NCI-H2081 (cell line): ENCODE measurements at places on chromosomes 7 and 10.

DNA sequence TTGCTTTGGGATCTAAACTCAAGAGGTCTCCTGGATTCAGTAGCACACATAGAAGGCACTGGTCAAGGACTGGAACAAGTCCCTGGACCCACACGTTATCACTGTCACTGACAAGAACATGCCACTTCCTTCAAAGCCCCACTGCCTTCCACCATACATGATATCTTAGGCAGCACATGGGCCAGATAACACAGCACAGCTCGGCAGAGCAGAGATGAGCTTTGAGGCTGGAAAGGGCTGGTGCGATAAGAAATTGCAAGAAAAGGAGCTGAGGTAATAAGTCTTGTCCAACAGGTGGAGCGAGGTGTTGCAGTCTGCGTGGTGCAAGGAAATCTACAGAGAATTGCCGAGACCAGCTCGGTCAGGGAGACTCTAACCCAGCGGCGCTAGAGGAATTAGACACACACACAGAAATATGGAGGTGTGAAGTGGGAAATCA is 139.8 kb upstream of the CDK13 start:
- DNase-seq, result no peak

- DNase-seq, result no peak
Measured at GRCh38 chr7:104486931-104487330, 158.5 kb downstream of the LHFPL3 start.

DNA sequence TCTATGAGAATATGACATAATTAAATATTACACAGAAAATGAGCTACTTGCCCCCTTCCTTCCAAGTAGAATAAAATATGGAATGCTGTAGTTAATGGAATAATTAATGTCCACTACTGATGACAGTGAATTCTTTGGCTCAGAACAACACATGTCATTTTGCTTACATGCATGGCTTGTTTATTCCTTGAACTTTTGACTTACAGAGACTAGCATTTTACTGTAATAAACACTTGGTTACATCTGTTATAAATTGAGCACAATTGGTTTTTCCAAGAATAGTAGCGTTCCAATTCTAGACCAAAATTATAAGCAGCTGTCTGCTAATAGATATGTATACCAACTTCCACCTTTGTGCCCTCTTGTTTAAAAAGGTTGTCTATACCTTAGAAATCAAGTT is 286.7 kb downstream of the OTUD1 start:
- DNase-seq, result no peak

DNA sequence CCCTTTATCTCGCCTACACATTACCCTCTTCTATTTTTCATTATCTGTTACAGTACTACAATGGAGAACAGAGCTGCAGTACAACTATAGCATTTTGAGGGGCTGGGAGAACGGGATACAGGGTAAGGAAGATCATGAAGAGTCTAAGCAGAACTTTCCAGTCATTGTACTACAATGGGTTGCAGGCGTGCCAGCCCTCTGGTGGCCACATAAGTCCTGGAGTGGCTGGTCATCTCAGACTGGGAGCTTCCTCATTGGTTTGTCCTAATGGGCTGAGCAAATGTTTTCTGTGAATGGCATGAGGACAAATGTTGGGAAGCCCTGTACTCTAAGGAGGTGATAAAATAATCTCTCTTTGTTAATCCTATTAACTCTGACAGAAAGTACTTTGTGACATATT is 33.0 kb downstream of the TMEM106B start:
- DNase-seq, result no peak

- DNase-seq, result no peak
Measured at GRCh38 chr10:26438534-26439341, 597 bp downstream of the APBB1IP start.
